ENCODE measurements at places on chromosomes 7 and 10. TPM values are rescaled to one million over a fixed set of nuclear protein-coding genes. Genes with fewer than 3 reads are reported as not detected.

The DENND10 gene
- 65.9 TPM for total RNA-seq

The WNT8B gene
- not detected for total RNA-seq

The H2BK1 gene
- total RNA-seq = not detected

The VENTX gene
- total RNA-seq = not detected

The CDC14C gene
- total RNA-seq = not detected

The LRRC18 gene
- total RNA-seq = not detected

The DPYSL4 gene
- 6.1 TPM for total RNA-seq

The FLNC gene
- total RNA-seq = 117 TPM

The DRGX gene
- total RNA-seq = not detected

The TAS2R5 gene
- 0.47 TPM for total RNA-seq

The IKZF1 gene
- total RNA-seq = 0.17 TPM

The C10orf67 gene
- not detected for total RNA-seq

The SH2D4B gene
- total RNA-seq = 0.34 TPM

The TMEM26 gene
- total RNA-seq = not detected

The WEE2 gene
- not detected for total RNA-seq

The CTAGE6 gene
- 0.68 TPM for total RNA-seq

The SEMA3E gene
- total RNA-seq = 0.37 TPM

The CCDC126 gene
- 28.2 TPM for total RNA-seq

The NXPH1 gene
- not detected for total RNA-seq

The ZNF679 gene
- not detected for total RNA-seq

The GPR37 gene
- 0.14 TPM for total RNA-seq

The OPALIN gene
- total RNA-seq = not detected

The CYREN gene
- total RNA-seq = 29.5 TPM

The GPR85 gene
- 0.42 TPM for total RNA-seq

The HSPA14 gene
- 8.8 TPM for total RNA-seq

The CLDN3 gene
- 1.4 TPM for total RNA-seq

The JCAD gene
- total RNA-seq = 74.7 TPM

The PLA2G12B gene
- 0.09 TPM for total RNA-seq

The NEUROG3 gene
- total RNA-seq = not detected

The ZPBP gene
- total RNA-seq = not detected

The NDUFB8 gene
- total RNA-seq = 116 TPM

The SEMA3C gene
- total RNA-seq = 4.2 TPM

The TYW1B gene
- total RNA-seq = 6.0 TPM

The TBXAS1 gene
- total RNA-seq = 2.0 TPM

The DEPP1 gene
- 174 TPM for total RNA-seq

The AGMO gene
- total RNA-seq = 1.9 TPM

The PON3 gene
- total RNA-seq = 0.85 TPM

The CLCN1 gene
- not detected for total RNA-seq

The LEP gene
- total RNA-seq = not detected

The GNAT3 gene
- total RNA-seq = not detected

The AKR1C4 gene
- total RNA-seq = not detected

Measured in dermis blood vessel endothelial cell (primary cell).